Stimulated activated CD4-positive, alpha-beta T cell treated with anti-CD3 and anti-CD28 coated beads, TNF-alpha, amount 100 ng/mL, for 24 hours (primary cell): ENCODE measurements at places on chromosomes 7 and 10.

DNA sequence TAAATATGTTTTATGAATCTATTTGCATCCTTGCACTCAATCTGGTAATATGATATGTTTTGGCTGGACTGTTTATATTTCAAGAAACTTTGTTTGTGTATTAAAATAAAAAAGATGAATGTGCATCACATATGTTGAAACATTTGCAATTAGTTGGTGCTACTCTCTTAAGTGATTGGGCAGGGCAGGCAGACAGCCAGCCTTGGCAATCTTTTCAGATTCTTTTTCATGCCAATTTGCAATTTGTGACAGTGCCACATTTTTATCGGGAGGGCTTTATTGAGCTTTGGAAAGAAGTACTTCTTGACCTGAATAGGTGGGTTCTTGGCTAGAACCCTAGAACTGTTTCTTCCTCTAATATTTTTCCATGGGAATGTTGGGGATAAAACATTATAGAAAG lies 152.2 kb downstream of the NXPH1 start:
- DNase-seq = no peak

DNA sequence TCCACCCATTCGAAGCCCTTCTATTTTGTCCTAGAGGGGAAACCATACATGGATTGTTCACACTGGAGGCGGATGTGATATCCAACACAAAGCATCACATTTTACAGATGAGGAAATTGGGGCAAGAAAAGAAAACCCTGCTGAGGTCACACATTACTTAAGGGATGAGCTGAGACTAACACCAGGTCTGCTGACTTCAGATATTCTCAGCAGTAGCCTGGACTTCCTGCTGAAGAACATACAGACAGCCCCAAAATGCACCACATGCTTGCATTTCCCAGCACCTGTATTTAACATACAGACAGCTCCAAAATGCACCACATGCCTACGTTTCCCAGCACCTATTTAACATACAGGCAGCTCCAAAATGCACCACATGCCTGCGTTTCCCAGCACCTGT lies 11.2 kb downstream of the GIMAP5 start:
- no peak for DNase-seq

GRCh38 chr10:63994371-63994770 lies 473.2 kb downstream of the REEP3 start:
- no peak for DNase-seq

DNA sequence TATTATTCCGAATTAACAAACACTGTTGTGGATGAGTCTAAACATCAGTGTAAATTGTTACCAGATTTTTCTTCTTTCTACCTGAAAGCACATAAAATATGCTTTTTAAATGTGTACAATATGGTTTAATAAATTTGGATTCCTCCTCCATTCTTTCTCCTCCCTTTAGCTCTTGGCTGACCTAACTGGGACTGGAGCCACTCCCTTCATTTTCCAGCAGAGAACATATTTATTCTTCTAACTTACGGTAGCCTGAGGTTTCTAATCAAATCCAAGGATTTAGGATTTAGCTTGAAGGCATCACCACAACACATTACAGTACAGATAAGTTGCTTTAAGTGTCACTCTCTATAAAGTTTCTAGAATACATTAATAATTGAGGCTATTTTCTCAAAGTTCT lies 88.2 kb upstream of the SEMA3C start:
- DNase-seq = no peak
